DMS153 (cell line): ENCODE measurements at places on chromosomes 11 and 22.

- DNase-seq: no peak
Measured at GRCh38 chr11:44580701-44581100, 15.2 kb downstream of the CD82 start.

DNA sequence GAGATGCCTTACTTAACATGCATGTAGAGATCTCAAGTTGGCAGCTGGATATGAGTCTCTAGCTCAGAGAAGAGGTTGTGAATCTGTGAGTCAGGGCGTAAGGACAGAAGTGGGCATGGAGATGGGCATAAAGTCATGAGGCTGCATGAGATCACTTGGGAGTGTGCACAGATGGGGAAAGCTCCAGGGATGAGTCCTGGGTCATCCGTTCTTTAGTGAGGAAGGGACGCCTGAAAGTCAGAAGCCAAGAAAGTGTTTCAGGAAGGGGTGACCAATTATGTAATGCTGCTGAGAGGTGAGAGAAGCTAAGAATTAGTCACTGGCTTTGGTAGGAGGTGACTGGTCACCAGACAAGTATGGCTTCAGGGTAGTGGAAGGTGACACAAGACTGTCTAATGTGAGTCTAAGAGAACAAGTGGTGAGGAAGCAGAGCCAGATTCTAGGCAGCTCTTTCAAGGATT, 6.7 kb downstream of the ACP2 start:
- DNase-seq: no peak

DNA sequence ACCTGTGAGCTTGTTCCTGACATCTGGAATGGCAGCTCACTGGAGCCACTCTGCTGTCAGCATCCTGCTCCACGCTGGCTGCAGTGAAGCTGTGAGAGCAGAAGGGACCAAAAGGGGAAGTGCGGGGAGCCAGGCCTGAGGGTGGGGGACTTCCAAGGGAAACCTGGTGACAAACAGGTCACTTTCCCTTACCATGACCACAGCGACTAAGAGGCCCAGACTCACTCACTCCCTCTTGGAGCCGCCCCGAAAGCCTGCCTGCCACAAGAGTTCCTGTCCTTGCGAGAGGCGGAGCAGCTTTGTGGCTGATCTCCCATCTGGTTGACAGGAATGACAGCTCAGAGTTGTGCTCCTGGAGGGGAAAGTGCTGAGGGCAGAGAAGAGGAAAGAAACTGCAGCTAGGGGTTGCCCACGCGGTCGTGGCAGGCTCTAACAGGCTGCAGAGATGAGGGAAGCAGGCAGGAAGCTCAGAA, 183.8 kb upstream of the NTM start:
- DNase-seq: no peak

DNA sequence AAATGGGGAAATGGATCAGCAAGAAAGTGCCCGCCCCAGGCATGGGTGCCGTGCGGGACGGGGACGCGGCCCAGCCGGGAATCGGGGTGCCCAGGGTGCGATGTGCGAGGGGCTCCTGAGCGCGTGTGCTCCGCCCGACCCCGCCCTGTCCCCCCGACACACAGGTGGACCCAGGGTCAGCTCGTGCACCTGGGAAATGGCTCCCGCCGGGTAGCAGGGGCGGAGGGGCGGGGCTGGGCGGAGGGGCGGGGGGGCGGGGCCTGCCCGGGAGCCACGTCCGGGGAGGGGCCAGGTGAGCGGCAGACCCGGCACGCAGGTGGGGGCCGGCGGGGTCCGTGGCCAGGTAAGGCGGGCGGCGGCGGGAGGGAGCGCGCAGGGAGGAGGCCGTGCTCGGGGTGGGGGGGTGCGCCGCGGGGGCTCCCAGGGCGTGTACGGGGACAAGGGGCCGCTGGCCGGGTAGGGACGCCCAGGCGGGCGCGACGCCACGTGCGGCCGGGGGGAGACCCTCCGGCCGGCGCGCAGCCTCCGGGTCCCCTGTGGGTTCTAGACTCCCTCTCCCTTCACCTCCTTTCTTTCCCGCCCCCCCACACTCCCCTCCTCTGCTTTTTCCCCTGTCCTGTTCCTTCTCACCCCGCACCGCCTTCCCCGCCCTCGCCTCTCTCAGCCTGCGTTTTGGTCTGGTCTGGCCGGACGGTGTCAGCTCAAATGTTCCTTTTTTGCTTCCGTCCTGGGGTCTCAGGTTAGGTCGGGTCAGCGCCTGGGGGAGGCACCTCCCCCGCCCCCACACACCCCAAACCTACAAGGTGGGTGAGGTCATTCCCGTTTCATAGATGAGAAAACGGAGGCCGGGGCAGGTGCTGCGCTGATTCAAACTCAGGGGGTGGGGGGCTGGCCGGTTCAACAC, at the start of gene ARHGAP8:
Gene ARHGAP8 (plus strand): TSS at position 291 of the 904 bp plus-strand sequence. CDS start 33,953 bp downstream, outside the sequence.
- DNase-seq: no peak

DNA sequence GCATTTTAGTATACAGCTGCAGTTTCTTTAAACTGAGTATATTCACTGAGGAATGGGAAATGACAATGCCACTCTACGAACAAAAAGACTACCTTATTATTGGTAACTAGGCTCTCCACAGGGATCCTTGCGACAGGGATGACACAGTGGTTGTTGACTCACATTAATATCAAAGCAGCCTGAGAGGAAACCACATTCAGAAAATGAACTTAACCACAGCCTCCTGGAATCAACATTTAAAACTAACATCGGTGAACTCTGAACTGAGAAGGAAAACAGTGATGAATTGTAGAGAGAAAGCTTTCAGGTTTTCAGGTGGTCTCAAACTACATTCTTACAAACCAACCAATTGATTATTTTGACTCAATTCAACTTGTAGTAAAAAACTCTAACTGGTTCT, 90.3 kb upstream of the MTMR2 start:
- DNase-seq: no peak

GRCh38 chr22:49295851-49296560, 531.7 kb downstream of the BRD1 start:
- DNase-seq: no peak

GRCh38 chr22:26477341-26477731, 6.2 kb downstream of the HPS4 start:
- no peak for DNase-seq

DNA sequence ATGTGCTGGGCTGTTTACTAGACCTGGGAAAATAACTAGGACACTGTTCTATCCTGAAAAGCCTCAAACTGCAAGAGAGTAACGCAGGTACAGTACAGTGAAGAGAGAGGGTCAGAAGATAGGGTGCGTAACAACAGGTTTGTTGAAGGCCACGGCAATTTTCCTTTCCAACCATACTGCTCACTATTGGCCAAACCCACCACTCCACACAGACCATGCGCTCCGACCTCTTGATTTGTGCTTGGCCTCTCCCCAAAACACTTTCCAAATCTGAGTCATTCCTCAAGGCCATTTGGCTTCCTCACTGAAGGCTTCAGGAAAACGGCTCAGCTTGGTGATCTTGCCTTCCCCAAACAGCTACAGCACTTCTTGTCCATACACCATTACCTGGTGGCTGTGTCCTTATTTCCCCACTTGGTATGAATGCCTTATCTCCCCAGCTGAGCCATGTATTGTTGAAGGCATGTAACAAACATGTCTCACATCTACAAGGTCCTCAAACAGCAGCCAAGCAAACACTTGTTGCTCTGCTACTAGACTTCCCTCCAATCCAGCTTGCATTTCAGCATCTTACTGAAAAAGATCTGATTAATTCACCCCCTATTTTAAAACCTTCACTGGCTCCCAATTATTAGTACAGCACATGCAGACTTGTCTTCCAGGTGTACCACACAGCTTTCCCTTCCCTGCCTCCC, 40.9 kb downstream of the TCF20 start:
- DNase-seq: no peak

DNA sequence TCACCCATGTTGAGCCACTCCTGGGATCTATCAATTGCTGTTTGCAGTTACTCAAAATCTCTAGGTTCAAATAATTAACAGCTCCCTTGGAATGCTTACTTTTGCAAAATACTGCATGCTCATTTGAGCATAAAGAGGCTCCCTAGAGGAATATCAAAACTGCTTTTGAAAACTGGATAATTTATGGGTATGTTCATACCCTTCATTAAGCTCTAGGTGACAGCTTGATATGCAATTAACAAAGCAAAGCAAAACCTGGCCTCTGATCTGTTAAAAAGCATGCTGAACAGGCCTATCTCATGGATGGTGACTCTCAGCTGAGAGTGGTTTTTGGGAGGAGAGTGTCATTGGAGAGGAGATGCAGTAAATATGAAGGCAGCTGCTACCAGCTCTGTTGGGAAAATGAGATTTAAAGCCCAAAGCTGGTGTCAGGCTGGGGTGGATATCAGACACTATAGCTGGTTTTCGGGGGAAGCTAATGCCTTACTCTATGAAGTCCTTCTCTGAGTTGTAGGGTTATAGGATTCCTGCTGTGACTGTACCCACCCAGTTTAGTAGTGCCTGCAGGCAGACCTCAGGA, 110.9 kb downstream of the RASSF10 start:
- DNase-seq: no peak

GRCh38 chr11:76382209-76382608, 1.1 kb downstream of the GVQW3 start:
- no peak for DNase-seq

DNA sequence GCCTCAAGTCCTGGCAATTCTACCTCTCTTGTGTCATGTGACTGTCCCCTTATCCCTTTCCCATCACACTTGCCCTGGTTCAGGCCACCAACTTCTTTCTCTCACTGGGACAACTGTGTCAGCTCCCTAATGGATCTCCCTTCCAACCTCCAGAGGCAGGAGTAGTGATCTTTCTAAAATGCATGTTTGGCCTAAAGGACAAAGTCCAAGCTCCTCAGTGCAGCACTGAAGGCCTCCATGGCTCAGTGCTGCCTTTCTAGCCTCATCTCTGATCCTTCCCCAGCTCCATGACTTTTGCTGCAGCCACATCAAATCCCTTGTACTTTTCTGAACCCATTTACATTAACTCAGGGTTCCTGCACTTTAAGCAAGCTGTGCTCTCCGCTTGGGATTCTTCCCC, 80.8 kb downstream of the CSNK2A3 start:
- DNase-seq: no peak

DNA sequence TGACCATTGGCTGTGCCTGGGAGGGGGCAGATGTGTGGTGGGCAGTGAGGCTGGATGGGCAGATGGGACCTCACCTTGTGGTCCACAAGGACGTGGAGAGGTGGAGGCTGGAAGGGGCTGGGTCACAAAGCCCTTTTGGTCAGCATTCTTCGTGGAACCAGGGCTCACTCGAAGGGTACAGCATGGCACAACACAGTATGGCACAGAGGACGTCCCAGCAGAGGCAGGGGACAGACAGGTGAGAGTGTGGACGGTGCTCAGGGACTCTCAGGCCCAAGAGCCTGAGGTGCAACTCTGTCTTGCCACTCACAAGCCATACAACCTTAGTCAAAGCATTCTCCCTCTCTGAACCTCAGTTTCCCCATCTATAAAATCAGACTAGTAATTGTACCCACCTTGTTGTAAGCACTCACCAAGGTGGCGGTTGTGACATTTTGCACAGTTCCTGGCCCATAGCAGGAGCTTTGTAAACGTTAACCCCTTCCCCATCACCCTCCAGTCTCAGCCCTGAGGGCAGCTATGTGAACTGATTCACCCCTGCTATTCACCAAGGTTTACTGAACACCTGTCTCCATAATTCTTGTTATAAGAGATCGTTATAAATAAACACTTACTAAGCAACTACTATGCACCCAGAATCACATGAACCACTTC, 11.6 kb upstream of the TSKU start:
- no peak for DNase-seq

- no peak for DNase-seq
Measured at GRCh38 chr11:27874998-27875830, 175.0 kb upstream of the BDNF start.

DNA sequence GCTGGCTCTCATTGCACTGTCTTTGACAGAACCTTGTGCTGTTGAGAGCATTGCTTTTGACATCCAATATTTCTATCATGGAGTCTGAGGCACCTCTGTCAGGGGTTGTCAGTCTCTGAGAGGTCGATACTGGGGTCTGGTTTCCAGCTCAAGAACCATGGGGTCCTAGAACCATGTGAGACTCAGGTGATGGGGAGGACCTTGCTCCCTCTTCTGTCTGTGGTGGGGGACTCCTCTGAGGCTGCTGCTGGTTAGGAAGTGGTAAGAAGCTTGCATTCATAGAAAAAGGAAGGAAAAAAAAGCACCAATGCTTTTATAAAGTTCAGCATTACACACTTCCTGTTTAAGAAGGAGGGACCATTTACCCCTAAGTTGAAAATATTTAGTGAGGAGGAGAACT, 91.8 kb upstream of the CD44 start:
- no peak for DNase-seq

DNA sequence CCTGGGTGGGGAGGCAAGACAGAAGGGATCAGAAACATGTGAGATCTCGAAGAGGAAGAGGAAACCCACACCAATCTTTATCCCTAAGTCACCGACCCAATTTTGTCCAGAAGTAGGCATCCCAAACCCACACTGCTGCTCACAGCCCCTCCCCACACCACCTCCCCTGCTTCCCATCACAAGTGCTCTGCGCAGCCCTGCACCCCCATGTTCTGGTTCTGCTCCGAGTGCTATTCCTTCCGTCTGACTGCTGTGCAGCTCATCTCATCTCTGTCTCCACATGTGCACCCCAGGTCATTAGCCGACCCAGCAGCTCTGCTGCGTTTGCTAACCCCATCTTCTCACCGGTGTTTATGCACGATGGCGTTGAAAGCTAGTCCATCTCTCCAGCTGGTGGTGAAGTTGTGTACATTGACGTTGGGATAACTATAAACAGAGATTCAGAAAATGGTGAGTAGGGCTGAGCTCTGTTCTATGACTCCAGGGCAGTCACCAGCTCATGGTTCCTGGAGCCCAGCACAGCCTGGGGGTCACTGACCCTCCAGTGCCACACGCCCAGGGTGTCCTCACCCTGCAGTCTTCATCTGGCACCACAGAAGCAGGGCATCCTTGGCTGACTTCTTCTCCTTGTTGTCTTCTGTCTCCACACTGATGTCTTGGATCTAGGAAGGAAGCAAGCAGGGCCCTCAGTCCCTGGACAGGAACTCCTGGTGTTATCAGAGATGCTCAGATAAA, 15.1 kb downstream of the SPTBN2 start:
- DNase-seq: no peak

DNA sequence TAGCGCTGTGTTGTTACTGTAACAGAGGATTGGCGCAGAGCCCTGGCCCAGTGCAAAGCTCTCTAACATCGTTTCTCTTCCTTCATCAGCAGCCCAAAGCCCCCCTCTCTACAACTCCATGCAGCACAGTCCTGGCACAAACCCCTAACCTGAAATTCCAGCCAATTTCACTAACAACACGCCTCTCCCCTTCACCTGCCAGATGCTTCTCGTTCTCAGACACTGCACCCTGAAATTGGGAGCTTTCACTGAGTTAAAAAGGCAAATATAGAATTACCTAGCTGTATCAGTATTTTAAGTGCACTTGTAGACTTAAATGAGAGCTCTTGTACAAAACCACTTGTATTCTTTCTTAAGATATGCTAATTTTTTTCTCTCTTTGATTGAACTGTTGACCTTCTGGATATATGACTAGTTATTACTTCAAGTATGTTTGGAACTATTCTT, 16.3 kb downstream of the GRAP2 start:
- DNase-seq: no peak

GRCh38 chr11:14577835-14578529, 57.8 kb upstream of the PSMA1 start:
- DNase-seq: no peak

DNA sequence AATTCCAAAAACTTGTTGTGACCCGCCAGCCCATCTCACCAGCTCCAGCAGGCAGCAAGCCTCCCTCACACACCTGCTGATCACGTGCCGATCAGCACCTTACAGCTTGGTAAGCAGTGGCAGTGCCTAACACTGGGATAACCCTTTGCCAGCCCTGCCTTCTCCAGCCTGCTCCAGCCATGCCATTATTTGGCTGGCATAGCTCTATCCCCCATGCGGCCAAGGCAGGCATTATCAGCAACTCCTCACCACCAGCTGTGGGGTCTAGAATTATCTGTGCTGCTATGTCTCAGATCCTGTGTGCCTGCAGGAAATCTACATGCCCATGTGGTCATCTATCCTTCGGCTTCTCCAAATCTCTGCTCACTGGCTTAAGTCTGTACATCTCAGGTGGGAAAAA, 215.0 kb downstream of the ST3GAL4 start:
- DNase-seq: no peak
